MV-4-11 (cell line): ENCODE measurements at places on chromosomes 5 and 9.

DNA sequence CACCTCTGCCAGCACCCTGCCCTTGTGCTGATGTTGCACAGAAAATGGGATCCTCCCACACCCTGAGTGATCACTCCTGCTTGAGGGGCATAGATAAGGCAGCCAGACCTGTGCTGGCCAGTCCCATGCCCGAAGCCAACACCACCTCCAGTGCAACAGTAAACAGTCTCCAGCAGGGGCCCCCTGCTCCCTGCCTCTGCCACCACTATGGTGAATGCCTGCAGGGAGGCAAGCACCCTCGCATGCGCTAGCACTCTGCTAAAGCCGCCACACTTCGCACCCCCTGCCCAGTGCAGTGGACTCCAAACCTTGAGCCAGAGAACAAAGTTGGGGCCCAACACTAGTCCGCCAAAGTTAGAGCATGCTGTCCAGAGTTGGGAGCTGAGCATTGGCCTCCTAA, 118.7 kb downstream of the PJA2 start:
- DNase-seq = no peak

DNA sequence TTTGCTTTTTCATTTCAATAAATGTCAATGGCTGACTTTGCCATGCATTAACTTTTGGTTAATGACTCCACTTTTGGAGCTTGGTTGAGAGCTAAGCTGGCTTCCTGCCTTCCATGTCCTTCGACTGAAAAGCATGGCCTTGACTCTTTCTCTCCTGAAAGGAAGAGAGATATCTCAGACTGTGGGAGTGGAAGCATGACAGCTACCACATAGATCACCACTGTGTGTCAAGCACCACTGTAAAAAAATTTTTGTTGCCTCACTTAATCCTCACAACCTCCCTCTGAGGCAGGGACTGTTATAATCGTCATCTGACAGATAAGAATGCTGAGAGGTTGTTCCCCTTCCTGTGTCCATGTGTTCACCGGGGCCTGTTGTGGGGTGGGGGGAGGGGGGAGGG, 184.8 kb downstream of the RORB start:
- no peak for DNase-seq

DNA sequence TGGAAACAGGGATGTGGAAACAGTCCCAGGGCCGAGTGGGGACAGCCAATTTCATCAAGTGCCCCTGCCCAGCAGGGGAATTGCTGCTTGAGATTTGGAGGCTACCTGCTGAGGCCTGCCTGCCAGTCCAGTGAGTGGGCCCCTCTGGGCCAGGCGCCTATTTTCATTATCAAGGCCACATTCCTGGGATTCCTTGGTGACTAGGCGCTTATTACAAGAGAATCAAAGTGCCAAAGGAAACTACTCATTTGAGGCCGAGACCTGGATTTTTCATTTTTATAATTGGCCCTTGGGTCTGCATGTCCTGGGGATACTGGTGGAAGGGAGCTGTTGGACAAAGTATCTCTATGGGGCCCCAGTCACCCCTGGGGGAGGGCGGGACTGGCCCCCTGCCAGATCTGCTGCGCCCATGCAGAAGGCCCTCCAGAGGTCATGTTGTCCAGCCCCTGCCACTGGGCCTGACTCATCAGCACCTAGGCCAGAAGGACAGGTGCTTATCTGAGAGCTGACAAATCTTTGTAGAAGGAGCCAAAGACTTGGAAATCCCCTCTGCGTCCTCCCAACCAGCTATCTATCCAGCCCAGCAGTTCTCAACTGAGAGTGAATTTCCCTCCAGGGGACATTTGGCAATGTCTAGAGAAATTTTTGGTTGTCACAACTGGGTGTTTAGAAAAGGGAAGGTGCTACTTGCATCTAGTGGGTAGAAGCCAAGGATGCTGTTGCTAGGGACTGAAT, 45.6 kb downstream of the FOXI1 start:
- DNase-seq = no peak

DNA sequence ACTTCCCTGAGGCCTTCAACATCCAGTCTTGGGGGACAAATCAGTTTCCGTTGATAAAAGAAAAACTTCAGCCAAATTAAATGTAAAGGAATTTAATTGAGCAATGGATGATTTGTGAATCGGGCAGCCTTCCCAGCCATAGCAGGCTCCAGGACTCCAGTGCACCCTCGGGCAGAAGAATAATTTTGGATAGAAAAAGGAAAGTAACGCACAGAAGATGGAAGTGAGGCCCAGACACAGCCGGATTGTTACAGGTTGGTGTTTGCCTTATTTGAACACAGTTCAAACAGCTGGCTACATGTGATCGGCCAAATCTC, 19.1 kb downstream of the MRPL36 start:
- no peak for DNase-seq

- DNase-seq = no peak
These were observed 99.3 kb downstream of the NNT start for GRCh38 chr5:43702293-43702692.

DNA sequence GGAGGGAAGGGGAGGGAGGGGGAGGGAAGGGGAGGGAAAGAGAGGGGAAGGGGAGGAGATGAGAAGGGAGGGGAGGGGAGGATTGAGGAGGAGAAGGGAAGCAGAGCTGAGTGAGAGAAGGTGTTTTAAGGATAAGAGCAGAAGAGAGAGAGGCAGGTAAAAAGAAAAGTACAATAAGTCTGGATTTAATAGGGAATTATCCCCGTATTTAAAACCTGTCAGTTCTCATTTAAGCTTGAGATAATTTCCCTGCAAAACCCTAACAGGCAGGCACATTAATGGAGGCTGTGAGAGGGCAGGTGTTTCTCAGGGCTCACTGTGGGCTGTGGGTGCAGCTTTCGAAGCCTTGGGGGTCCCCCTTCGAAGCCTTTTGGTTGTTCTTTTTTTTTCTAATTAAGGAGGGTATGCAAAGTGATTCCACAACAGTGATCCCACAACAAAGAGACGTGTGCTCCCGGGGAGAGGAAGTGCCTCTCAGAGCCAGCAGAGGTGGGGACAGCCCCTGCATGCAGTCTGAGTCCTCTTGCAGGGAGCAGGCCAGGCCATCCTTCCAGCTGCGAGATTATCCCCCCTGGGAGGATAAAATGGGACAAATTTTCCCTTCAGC, 317.9 kb upstream of the IRX1 start:
- DNase-seq = no peak

- DNase-seq = no peak
These were observed 71.2 kb downstream of the C9orf50 start for GRCh38 chr9:129549684-129550083.

DNA sequence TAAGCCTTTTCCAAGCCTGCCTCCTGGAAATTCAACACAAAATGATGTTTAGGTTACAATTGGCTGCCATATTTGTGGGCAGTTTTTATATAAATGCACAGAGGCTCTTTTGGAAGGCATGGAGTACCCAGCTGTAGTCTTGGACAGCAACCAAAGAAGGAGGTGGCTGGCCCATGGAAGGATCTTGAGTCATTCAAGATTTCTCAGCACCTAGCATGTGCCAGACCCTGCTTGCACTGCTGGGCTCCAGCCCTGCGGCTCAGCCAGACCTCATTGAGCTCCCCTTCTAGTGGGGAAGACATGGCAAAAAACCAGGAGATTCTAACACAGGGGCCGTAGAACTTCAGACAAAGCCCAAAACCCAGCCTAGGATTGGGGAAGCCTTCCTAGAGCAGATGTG, 22.1 kb downstream of the JADE2 start:
- no peak for DNase-seq

DNA sequence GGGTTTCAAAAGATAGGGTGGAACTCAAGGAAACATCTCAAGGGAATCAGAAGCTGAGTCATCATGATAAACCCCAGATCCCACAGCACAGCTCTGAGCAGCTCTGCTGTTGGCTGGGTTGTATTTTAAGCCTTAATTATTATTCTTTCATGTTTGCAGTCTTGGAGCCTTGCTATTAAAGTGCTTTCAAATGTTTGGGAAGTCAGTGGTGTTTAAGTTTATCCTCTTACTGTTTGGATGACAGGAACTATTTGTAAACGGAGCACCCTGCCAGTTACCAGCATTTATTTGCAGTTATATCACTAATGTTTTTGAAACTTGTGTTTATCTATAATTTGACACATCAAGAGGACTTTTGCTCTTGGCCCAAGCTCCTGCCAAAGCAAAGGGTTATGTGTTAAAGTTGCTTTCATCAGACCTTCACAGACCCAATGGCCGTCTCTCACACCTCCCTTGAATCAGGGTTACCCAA, 141.1 kb upstream of the SPDL1 start:
- no peak for DNase-seq

GRCh38 chr9:15306068-15306756, 804 bp downstream of the TTC39B start:
- peak; percentile 39 for DNase-seq

DNA sequence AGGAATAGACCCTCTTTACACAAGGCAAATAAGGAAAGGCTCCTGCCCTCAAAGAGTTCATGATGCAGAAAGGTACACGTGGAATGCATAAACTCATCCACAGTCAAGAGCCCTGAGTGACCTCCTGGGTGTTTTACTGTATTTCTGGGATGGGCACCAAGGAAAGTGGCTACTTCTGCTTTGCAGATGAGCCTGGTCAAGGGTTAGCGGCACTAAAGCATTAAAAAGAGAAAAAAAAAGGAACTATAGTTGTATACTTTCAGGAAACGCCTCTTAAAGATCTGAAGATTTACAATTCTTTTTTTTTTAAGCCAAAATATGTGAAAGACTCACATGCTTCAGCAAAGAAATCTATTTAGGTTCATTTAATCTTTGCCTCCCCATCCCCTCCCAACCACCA, 366.2 kb upstream of the PDE4D start:
- peak; percentile 90 for DNase-seq

DNA sequence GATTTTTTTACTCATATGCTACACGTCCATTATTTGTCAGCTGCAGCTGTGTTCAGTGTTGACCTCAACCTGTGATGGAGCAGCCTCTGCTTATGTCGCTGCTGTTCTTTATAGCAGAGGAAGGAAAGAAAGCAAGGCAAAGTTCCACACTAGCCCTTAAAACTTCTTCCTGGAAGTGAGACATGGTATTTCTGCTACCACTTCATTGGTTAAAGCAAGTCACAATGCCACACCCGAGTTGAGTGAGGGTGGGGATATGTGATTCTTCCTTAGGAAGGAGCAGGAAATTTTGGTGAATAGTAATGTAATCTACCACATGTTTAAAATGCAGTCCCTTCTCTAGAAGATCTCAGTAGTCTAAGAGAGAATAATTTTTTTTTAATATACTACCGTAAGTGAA, 224.8 kb upstream of the DMRT1 start:
- no peak for DNase-seq

DNA sequence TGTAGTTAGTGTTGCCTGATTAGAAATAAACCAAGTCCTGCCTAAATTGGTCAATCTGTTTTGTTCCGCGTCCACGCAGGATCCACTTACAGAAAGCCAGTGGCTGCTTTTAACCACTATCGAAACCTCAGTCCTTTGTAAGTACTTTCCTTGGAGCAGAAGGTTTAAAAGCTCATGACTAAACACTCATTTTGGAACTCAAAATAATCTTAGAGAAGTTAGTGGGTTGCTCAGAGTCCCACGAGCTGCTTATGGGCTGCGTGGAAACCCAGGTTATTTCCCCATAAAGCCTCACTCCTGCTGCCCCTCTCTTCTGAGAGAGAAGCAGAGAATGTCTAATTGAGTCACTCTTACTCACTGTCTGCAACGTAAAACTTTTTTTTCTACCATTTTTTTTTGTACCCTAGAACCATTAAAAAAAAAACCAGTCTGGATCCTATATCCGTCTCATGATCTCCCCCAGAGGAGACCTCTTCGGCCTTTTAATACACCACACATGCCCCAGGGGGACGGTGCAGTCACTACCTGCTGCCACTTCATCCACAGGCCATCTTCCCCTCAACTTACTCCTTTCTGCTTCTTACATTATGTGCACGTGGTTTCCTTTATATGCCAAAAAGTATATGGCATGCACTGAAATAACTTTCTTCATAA, 7.6 kb downstream of the BASP1 start:
- peak; percentile 86 for DNase-seq

GRCh38 chr5:61507232-61507631, 175.2 kb downstream of the ZSWIM6 start:
- DNase-seq = no peak

DNA sequence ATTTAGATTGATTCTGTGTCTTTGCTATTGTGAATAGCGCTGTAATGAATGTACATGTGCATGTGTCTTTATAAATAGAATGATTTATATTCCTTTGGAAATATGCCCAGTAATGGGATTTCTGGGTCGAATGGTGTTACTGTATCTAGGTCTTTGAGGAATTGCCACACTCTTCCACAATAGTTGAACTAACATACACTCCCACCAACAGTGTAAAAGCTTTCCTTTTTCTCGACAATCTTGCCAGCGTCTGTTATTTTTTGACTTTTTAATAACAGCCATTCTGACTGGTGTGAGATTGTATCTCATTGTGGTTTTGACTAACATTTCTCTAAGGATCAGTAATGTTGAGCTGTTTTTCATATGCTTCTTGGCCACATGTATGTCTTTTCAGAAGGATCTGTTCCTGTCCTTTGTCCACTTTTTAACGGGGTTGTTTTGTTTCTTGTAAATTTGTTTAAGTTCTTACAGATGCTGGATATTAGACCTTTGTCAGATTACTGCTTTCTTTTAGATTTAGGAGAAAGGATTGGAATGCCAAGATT, 125.0 kb upstream of the NR5A1 start:
- DNase-seq = no peak

- DNase-seq = no peak
These were observed 8.4 kb upstream of the DMRT3 start for GRCh38 chr9:967903-968641.

DNA sequence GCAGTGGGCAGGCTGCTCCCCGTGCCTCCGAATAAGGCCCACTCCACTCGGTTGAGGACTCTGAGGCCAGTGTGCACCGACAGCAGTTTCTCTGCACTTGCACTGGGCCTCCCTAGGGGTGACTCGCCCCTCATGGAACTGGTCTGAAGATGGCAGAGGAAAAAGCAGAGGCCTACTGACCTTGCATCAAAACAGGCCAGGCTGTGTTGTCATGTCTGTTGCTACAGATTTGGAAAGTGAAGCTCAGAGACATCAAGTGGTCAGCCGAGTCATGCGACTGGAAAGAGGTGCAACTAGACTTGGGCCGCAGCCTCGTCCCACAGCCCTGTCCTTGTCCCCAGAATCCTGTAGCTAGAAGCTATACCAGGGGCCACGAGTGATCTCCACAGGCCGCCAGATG, 78.3 kb downstream of the DCP2 start:
- no peak for DNase-seq
